ENCODE measurements at places on chromosomes 3 and 15. TPM values are rescaled to one million over a fixed set of nuclear protein-coding genes. Genes with fewer than 3 reads are reported as not detected.

SERP1 gene
- 153 TPM for total RNA-seq

CAND2 gene
- 6.0 TPM for total RNA-seq

SEMA3G gene
- total RNA-seq = not detected

IMPG2 gene
- total RNA-seq = 0.17 TPM

SLC38A3 gene
- not detected for total RNA-seq

AHSG gene
- not detected for total RNA-seq

TLR9 gene
- total RNA-seq = under 0.01 TPM

WNT7A gene
- not detected for total RNA-seq

STARD5 gene
- total RNA-seq = 30.1 TPM

CLDN11 gene
- 430 TPM for total RNA-seq

ARPC4 gene
- total RNA-seq = 111 TPM

ANKUB1 gene
- total RNA-seq = not detected

SSUH2 gene
- total RNA-seq = not detected

CDHR4 gene
- total RNA-seq = not detected

All from pericardium fibroblast (primary cell).